ENCODE measurements at places on chromosomes 1 and 21. TPM values are rescaled to one million over a fixed set of nuclear protein-coding genes. Genes with fewer than 3 reads are reported as not detected.
A peak's percentile ranks its signal among the peaks of the same experiment; 100 is the strongest.

Gene SLC45A1
- total RNA-seq: not detected

DNA sequence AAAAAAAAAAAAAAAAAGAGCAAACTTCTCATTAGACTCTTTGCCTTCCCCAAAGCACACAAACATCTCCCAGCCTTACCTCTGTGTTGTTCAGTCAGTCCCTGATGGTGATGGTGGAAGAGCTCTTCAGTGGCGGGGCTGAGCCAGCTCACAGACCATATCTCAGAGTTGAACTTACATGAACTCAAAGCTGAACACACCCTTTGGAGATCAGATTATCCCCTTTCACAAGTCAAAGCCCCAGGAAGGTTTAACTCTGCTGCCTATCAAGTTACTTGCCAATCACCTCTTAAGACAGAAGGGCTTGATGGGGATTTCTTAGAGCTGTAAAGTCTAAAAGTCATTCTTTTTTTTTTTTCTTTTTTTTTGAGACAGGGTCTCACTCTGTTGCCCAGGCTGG, 55.2 kb upstream of the L1TD1 start:
- no peak for DNase-seq

DNA sequence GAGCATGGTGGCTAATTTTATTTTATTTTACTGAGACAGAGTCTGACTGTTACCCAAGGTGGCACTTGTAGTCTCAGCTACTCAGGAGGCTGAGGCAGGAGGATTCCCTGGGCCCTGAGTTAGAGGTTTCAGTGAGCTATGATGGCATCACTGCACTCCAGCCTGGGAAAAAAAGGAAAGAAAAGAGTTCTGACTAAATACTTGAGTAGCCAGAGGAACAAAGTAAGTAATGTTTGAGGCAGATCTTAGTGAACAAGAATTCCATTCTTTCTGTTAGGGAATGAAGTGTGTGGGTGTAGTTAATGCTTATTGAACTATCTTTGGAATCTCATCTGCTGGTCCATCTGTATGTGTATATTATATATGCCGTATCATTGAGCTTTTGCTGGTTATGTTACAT, 13.1 kb upstream of the EVI5 start:
- no peak for DNase-seq

GRCh38 chr1:234214129-234214910, 158.9 kb upstream of the COA6 start:
- DNase-seq: no peak

Gene GPA33
- not detected for total RNA-seq

GRCh38 chr1:106925750-106926149, 130.7 kb upstream of the PRMT6 start:
- DNase-seq: no peak

GRCh38 chr1:199983531-199983930, 44.0 kb upstream of the NR5A2 start:
- DNase-seq: no peak

DNA sequence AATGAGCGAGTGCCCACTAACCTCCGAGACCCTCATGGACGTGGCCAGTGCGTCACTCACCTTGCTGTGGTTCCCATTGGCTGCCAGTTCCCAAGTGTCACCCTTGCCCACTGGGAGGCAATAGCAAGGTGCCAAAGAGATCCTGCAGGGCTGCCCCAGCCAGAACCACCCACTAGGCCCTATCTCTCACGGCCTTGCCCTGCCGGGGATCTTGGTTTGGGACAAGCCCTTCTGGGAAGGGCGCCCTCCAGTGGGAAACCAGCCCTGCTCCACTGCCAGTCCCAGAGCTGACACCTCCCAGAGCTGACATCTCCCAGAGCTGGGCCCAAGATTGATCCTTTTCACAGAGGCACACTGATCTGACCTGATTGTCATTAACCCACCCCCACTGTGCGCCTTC, 2.1 kb upstream of the SELENON start:
- DNase-seq: peak; percentile 13

Gene ISG15
- 68.4 TPM for total RNA-seq

GRCh38 chr1:42765832-42766740, 742 bp downstream of the P3H1 start:
- DNase-seq: peak; percentile 76

GRCh38 chr1:101120868-101121267, 95.3 kb upstream of the DPH5 start:
- no peak for DNase-seq

Gene C1QTNF12
- 0.64 TPM for total RNA-seq

DNA sequence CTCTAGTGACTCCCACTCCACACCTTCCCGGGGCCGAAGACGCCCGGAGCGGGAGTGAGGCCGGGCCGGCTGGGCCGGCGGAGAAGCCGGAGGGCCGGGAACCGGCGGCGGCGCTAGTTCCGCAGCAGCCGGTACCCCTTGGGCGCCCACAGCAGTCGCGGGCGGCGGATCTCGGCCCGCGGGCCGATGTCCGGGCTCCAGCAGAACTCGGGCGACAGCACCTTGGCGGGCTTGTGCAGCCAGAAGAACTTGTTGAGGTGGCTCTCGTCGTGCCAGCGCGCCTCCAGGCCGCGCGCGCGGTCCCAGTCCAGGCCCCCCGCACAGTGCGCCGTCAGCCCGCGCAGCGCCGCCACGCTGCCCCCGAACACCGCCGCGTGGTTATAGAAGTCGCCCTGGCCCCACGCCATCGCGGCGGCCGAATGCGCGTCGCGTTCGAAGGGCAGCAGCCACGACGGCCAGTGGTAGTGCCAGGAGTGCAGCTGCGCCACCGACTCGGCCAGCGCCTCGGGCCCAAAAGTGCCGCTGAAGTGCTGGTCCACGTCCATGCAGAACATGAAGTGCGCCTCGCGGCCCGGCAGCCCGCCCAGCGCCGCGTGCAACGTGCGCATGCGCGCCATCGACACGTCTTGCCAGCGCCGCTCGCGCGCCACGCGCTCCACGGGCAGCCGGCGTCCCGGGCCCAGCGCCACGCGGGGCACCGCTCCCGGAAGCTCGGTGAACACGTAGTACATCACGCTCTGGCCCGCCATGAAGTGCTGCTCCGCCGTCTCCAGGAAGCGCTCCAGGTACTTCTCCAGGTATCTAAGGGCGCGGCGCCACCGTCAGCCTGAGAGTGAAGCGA, 14.0 kb downstream of the A3GALT2 start:
- no peak for DNase-seq

DNA sequence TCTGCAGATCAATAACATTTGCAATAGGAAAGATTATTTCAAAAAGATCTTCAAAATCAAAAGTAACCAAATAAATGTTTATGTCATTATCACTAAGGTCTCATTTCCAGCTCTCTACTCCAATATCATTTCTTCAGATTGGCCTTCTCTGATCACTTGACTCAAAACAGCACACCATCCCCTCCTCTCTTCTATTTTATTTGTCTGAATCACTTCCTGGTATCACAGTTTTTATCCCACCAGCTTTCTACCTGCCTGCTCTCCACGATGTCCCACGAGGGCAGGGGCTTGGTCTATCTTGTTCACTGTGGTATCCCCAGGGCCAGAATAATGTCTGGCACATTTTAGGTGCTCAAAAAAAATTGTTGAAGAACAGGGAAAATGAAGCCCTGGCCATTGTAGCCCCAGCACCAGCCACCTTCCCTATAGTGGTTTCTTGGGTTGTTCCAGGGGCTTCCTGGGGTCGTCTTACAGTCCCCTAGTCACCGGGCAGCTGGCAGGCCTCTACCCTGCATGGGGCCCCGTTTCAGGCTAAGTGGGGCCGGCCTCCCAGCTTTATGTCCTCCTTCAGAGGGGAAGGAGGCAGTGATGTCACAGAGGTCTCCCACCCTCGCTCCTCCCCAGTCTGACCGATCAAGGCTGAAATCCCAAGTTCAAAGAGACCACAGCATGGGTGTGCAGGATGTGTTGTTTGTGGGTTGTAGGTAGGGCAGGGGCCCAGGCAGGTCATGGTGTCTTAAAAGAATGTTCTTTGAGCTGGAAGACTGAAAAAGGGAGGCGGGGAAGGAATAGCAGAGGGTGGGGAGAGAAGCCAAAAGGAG, 3.5 kb upstream of the PADI1 start:
- DNase-seq: no peak

Gene TMEM50A
- 51.2 TPM for total RNA-seq

GRCh38 chr1:194809215-194809614, 1622.8 kb upstream of the B3GALT2 start:
- no peak for DNase-seq

- no peak for DNase-seq
Measured at GRCh38 chr1:70334436-70334835, 20.1 kb downstream of the ANKRD13C start.

DNA sequence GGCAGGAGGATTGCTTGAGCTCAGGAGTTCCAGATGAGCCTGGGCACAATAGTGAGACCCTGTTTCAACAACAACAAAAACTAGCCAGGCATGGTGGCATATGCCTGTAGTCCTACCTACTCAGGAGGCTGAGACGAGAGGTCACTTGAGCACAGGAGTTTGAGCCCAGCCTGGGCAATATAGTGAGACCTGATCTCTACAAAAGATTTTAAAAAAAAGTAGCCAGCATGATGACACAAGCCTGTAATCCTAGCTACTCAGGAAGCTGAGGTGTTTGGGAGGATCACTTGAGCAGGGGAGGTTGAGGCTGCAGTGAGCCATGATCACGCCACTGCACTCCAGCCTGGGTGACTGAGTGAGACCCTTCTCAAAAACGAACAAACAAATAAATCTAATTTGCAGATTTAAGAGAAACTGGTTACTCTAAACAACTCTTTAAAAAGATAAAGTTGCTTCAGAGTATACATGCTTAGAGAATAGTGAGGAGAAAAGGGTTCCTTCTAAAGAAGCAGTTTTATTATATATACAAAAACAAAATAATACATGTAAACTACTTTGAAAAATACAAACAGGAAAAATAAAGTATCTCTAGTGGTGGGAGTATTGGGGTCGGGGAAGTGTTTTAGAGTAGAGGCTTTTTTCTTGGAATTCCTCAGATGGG, 88.4 kb downstream of the ADCY10 start:
- no peak for DNase-seq

GRCh38 chr1:174799136-174799479, 200.6 kb upstream of the CACYBP start:
- DNase-seq: no peak

- no peak for DNase-seq
Measured at GRCh38 chr21:16578912-16579311, 849.1 kb downstream of the USP25 start.
